Esophagus muscularis mucosa (tissue), 4 donors: ENCODE measurements at places on chromosomes 16 and 17. TPM values are rescaled to one million over a fixed set of nuclear protein-coding genes. Genes with fewer than 3 reads are reported as not detected.

- no peaks in the 10 kb centered on the region for H3K27me3 ChIP-seq
- no peak for DNase-seq
- no peak overlapping the region for H3K4me3 ChIP-seq
- H3K36me3 ChIP-seq = peaks cover 47% of the 10 kb centered on the region
- H3K4me1 ChIP-seq = peaks cover 47% of the 10 kb centered on the region
Measured at GRCh38 chr17:1555651-1556471, 6.7 kb downstream of the PITPNA start.

DNA sequence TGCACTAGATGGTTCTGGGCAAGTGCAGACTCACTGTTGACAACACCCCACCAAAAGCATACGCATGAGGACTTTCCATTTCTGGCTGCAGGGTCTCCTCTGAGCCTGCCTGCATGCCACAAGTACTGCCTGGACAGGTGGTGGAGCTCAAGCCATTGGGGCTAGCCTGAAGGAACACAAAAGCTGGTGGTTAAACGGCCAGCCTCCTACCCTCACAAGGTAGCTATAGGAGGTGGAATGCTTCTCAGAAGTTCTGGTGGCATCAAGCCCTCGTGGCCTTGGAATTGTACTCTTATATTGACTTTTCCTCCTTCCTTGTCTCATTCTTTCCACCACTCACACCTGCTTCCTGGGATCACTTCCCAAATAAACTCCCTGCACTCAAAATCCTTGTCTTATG, 56.6 kb upstream of the BCAR1 start:
- H3K4me1 ChIP-seq = peaks cover 44% of the 10 kb centered on the region
- H3K4me3 ChIP-seq = no peak overlapping the region
- DNase-seq = no peak
- H3K27me3 ChIP-seq = no peaks in the 10 kb centered on the region
- peaks cover 14% of the 10 kb centered on the region for H3K36me3 ChIP-seq
- H3K27ac ChIP-seq = no peak overlapping the region

DNA sequence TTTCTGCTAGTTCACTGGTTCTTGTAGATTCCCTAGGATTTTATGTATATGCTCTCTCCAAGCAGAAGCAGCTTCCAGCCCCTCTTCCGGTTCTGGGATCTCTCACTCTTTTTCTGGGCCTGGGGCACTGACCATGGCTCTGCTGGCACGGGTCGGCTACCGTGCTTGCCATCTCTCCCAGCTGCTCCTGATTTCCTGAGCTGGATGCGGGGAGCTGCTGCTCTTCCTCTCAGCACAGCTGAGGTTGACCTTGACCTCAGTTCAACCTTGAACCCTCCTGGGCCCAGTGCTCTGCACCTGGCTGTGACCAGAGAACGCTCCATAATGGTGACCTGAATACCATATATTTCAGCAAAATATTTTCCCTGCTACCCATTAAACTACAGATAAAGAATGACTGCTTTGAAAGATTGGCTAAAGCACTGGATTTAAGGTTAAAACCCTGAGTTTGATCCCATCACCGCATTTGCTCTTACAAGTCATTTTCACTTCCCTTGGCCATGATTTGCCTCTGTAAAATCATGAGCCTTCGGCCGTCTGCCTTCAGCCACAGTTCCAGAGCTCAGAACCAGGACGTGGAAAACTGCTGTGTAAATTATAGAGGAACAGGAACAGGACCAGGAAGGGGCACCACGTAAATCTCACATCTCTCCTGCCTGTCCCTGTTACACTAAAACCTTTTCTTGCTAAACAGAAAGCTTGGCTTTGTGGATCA, 130.8 kb upstream of the CHMP6 start:
- H3K4me3 ChIP-seq = no peak overlapping the region
- no peak for DNase-seq
- no peak overlapping the region for H3K27ac ChIP-seq

DNA sequence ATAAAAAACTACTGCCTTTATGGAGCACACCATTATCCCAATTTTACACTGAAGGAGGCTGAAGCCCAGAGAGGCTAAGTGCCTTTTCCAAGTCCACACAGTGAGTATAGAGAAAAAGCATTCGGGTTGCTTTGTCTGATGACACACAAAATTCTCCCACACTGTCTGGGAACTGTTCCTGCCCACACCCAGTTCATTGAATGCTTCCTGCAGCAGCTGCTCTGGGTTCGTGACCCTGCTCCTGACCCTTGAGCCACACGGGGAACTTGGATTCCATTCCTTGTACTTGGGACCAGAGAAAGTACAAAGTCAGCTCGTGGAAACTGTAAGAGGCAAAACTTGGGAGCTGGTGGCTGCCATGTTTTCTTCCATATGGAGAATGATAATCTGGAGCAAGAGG, 57.9 kb downstream of the AKAP1 start:
- H3K4me1 ChIP-seq = no peaks in the 10 kb centered on the region
- H3K4me3 ChIP-seq = no peak overlapping the region
- H3K27ac ChIP-seq = no peak overlapping the region
- DNase-seq = no peak
- H3K36me3 ChIP-seq = no peaks in the 10 kb centered on the region
- no peaks in the 10 kb centered on the region for H3K27me3 ChIP-seq

- H3K4me3 ChIP-seq = no peak overlapping the region
- H3K36me3 ChIP-seq = peaks cover 81% of the 10 kb centered on the region
- peak overlapping the region; percentile 97 for H3K27ac ChIP-seq
- peaks cover 64% of the 10 kb centered on the region for H3K4me1 ChIP-seq
- DNase-seq = no peak
Measured at GRCh38 chr17:40351359-40352236, 12.9 kb downstream of the GJD3 start.

GRCh38 chr17:60627124-60627523, 27.1 kb downstream of the PPM1D start:
- no peak overlapping the region for H3K4me3 ChIP-seq
- peaks cover 29% of the 10 kb centered on the region for H3K36me3 ChIP-seq
- no peak for DNase-seq
- no peak overlapping the region for H3K27ac ChIP-seq
- H3K27me3 ChIP-seq = no peaks in the 10 kb centered on the region

- no peak for DNase-seq
- peaks cover 8% of the 10 kb centered on the region for H3K36me3 ChIP-seq
- peak overlapping the region; percentile 80 for H3K27ac ChIP-seq
- H3K4me1 ChIP-seq = no peaks in the 10 kb centered on the region
- H3K4me3 ChIP-seq = no peak overlapping the region
- no peaks in the 10 kb centered on the region for H3K27me3 ChIP-seq
Measured at GRCh38 chr17:65545705-65546523, 15.5 kb downstream of the AXIN2 start.

DNA sequence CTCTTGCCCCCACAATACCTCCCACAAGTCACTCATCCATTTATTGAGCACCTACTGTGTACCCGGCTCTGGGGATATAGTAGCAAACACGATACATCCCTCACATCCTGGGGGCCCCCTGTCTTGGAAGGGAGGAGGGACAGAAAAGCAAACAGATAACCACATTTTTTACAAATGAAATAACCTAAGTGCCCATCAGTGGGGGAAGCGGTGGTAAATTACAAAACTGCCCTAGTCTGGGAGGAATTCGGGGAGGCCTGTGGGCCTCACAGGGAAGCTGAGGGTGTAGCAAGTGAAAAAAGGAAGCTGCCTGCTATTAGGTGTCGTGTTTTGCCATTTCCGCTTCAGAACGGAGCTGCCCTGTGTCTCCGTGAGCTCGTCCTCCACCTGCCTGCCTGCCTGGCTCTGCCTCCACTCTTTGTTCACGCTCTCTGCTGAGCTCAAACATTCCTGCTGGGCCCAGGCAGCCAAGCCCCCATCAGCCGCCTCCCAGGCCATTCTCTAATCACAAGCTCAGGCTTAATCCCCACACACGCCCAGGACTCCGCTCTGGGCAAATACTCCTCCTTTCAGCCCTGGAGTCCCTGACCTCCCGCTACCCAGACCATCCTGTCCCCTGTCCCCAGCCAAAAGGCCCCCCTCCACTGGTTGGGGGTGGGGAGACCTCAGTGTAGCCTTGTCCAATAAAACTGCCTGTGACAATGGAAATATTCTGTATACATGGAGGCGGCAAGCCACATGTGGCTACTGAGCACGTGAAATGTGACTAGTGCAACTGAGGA, 10.2 kb upstream of the SEC14L5 start:
- H3K4me1 ChIP-seq = peaks cover 33% of the 10 kb centered on the region
- H3K27ac ChIP-seq = no peak overlapping the region
- DNase-seq = no peak

DNA sequence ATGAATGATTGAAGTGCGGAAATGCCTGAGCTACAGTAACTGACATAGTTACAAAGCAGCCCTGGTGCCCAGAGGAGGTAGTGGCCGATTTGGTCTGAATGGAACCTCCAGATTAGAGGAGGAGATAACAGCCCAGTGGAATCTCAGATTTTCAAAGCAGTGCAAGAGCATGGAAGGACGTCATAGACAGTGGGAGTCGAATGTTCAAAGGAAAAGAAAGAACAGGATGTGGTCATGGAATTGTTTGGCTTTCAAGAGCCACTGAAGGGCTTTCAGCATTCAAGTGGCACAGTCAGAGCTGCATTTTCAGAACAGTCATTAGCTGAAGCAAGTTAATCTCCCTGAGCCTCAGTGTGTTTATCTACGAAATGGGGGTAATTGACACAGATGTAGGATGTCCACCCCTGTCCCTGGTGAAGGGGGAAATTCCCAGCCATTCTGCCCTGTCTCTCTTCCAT, 104.6 kb upstream of the CACNG3 start:
- DNase-seq = no peak
- no peaks in the 10 kb centered on the region for H3K27me3 ChIP-seq
- no peak overlapping the region for H3K27ac ChIP-seq
- peaks cover 5% of the 10 kb centered on the region for H3K36me3 ChIP-seq
- no peaks in the 10 kb centered on the region for H3K4me1 ChIP-seq
- no peak overlapping the region for H3K4me3 ChIP-seq

DNA sequence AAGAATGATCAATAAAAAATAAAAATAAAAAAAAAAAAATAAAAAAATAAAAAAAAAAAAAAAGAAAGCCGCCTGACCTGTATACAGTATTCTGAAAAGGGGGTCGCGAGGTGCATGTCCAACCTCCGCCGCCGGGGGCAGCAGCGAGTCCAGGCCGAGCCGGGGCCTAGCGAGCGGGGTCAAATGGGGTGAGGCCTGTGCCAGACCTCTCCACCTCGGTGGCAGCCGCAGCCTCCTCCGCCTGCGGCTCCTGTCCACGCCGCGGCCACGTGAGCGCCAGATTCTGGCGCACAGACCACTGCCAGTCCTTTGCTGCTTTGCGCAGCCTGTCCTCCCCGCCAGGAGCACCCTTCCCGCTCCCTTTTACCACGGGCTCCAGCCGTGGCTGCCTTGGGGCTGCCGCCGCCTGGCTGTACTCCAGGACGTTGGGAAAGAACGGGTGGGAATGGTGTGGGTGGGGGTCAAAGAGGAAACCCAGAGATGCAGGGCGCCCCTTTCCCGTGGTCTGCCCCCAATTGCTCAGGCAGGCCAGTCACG, 2.4 kb upstream of the BCKDK start:
- H3K4me1 ChIP-seq = peaks cover 28% of the 10 kb centered on the region
- peak overlapping the region; percentile 31 for H3K4me3 ChIP-seq
- no peaks in the 10 kb centered on the region for H3K27me3 ChIP-seq
- H3K27ac ChIP-seq = peak overlapping the region; percentile 76
- peaks cover 16% of the 10 kb centered on the region for H3K36me3 ChIP-seq

GRCh38 chr16:3781421-3781820, 64.1 kb upstream of the TRAP1 start:
- no peak overlapping the region for H3K27ac ChIP-seq
- H3K27me3 ChIP-seq = no peaks in the 10 kb centered on the region
- H3K36me3 ChIP-seq = peaks cover 38% of the 10 kb centered on the region
- no peak overlapping the region for H3K4me3 ChIP-seq
- H3K4me1 ChIP-seq = peaks cover 9% of the 10 kb centered on the region

DNA sequence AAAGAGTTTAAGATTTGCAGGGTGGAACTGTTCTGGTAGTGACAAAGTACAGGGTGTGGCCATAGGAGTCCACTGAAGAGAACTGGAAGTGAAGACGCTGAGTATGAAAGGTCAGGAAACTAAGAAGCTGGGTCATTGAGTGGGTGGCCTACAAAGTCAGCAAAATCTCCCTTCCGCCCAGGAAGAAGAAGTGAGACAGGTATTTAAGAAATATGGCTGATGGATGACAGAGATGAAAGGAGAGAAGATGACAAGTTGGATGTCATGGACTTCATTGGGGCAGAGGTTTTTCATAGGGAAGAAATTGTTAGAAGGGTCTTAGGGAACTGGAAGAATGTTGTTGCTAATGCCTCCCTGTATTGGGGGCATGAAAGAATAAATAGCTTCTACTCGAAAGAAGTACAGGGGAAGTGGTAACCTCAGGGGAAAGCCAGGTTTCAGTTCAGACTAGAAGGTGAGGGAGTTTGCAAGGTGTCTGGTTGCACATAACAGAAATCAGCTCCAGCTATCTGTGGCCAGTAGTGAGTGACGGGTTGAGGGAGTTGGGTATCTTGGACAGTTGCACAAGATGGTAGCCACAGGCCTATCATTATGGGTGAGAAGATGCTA, 33.6 kb upstream of the MED13 start:
- no peak for DNase-seq
- no peaks in the 10 kb centered on the region for H3K27me3 ChIP-seq
- no peaks in the 10 kb centered on the region for H3K4me1 ChIP-seq
- no peak overlapping the region for H3K4me3 ChIP-seq

DNAI2 gene
- total RNA-seq = not detected

PRKCA gene
- 61.9 TPM for total RNA-seq

TM4SF5 gene
- total RNA-seq = not detected

ZNF205 gene
- 21.3 TPM for total RNA-seq

C17orf113 gene
- total RNA-seq = under 0.01 TPM
